ENCODE measurements at places on chromosomes 1 and 21.

- no peak for DNase-seq
Measured at GRCh38 chr1:66351478-66351877, 182.5 kb upstream of the SGIP1 start.

DNA sequence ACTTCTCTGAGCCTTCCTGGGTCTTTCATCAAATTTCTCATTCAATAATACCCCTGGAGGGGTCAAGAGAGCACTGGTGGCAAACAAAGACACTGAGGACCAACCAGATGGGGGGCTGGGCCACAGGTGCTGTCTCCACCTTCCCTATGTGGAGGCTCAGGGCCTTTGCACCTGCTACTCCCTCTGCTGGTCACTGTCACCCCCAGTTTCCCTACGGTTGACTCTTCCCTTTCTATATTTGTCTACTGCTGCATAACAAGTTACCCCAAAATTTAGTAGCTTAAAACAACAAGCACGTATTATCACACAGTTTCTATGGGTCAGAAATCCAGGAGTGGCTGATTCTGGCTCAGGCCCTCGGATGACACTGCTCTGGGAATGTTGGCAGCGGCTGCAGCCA is 138.8 kb upstream of the RUNX3 start:
- DNase-seq: no peak

DNA sequence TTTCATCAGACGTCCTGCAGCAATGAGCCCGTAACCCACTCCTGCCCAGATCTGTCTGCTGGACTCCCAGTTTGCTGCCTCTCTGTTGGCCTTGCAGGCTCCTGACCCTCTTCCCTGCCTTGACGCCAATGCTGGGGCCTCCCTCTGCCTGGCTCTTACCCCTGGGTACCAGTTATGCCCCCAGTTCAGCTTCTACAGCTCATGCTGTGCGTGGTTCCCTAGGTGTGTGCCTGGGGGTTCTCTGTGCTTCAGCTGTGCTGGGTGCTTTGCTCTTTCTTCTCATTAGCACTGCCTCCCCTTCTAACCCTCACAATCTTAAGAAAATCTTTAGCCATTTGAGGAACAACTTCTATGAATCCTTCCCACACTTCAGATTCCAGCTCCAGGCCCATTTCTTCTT is 151.4 kb downstream of the ZSCAN20 start:
- DNase-seq: no peak

GRCh38 chr1:6757719-6758435 is 27.4 kb upstream of the CAMTA1 start:
- no peak for DNase-seq

DNA sequence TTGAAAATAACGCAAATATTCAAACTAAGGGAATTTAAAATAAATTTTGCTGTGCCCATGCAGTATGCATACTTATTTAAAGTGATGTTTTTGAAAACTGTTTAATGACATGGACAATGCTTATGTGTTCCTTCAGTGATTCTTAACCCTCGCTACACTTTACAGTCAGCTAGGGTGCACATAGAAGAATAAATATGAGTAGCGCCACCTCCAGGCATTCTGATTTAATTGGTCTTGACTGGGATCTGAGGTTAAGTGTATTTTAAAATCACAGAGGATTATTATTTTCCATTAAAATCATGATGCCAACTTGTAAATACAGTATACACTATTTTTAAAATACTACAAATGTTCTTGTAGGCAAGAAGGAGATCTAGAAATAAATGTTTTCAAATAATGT is 373.5 kb upstream of the ADGRL4 start:
- no peak for DNase-seq

Measured in urothelium cell line (cell line).